ENCODE measurements at places on chromosomes 16 and 17. TPM values are rescaled to one million over a fixed set of nuclear protein-coding genes. Genes with fewer than 3 reads are reported as not detected.

The TBC1D26 gene
- total RNA-seq: not detected

The ARL17A gene
- 5.0 TPM for total RNA-seq

The RNF40 gene
- 91.5 TPM for total RNA-seq

The CNGB1 gene
- 0.08 TPM for total RNA-seq

The GAST gene
- total RNA-seq: not detected

The HOXB7 gene
- 32.4 TPM for total RNA-seq

The TMUB2 gene
- total RNA-seq: 37.3 TPM

The KRTAP4-4 gene
- total RNA-seq: not detected

The ZNF75A gene
- 12.1 TPM for total RNA-seq

The SERPINF2 gene
- total RNA-seq: 1.6 TPM

All from A549 treated with DMSO at 1 μM for 4 hours (cell line).